Putamen (tissue), 1 donor: ENCODE measurements at places on chromosomes 5 and 9.
A peak's percentile ranks its signal among the peaks of the same experiment; 100 is the strongest.

DNA sequence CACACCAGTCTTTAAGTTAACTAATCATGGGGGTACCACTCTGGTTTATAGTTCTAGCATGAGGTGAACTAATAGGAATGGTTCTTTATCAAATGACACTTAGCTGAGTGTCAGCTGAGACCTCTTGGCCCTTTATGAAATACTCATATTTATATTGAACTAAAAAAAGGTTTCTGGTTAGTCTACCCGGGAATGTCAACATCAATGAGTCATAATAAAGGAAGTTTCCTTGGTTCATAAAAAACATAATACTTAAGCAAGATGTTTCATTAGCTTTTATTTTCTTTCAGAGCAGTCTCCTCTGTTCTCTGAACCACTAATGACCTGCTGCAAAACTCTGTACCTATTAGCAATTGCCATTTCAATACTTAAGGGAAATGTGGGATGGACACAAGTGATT is 13.7 kb downstream of the DAB2 start:
- no peak for DNase-seq

DNA sequence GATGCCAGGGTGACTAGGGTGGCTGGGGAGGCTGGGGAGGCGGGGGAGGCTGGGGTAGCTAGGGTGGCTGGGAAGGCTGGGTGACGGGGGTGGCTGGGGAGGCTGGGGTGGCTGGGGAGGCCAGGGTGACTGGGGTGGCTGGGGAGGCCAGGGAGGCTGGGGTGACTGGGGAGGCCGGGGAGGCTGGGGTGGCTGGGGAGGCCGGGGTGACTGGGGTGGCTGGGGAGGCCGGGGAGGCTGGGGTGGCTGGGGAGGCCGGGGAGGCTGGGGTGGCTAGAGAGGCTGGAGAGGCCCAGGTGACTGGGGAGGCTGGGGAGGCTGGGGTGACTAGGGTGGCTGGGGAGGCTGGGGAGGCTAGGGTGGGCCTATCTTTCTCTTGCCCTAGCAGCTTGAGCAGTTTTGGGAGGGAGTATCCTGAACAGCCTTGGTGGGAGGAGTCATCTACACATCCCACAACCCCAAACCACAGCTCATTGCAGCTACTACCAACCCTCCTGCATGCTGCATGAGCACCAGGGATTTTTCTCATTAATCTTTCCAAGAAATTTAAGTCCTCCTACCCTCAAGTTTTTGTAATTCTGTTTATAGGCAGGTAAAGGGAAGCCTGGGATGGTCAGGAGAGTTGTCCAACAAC is 203.2 kb upstream of the IRX1 start:
- DNase-seq: no peak

GRCh38 chr9:11735391-11735790 is 957.8 kb upstream of the TYRP1 start:
- DNase-seq: no peak

DNA sequence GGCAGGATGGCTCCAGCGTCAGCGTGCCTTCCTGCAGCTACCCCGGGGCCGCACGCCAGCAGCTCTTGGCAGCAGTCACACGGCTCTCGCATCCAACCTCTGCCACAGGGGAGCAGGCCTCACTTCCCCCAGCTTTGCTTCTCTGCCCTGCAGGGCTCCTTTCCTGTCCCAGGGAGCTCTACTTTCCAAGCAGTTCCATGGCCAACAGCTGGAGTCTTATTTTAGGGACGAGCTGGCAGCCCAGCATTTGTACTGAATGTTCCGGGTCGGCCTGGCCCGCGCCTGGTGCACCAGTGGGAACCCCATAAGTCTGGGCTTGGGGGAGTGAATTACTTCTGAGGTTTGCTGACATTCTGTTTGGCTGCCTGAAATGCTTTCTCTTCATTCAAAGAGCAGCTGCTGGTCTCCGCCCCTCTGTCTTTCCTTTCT is 34.6 kb downstream of the GADD45G start:
- DNase-seq: peak; percentile 45

DNA sequence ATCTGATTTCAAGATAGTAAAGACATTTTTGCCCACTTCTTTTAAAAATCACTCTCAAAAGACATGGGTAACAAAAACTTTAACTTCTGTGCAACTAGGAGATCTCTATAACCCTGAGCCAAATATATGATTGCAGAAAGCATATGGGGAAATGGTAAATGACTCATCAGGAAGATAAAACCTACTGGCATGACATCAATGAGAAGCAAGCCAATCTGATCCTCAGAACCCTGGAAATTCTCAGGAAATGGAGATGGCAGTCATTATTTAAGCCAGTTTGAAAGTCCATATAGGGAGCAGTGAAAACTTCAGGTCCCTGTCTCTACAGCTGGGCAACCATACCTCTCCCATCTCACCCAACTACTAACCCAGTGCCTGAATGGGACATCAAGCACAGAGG is 249.7 kb upstream of the NREP start:
- DNase-seq: no peak

DNA sequence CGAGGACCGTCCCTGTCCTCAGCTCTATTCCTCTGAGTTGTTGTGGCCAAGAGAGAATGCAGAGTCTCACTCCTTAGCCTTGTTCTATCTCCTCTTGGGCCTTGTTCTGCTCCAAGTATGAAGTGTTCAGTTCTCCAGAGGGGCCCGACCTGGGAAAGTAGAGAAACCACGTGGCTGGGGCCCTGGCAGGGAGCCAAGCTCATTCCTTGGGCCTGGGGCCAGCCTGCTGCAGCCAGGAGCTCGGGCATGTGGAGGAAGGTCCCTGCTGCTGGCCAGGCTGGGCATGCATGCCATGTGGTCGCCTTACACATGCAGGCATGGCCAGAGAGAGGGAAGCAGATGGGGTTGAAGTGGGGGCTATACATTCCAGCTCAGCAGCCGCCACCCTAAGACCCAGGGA is 60.7 kb downstream of the COL27A1 start:
- no peak for DNase-seq

DNA sequence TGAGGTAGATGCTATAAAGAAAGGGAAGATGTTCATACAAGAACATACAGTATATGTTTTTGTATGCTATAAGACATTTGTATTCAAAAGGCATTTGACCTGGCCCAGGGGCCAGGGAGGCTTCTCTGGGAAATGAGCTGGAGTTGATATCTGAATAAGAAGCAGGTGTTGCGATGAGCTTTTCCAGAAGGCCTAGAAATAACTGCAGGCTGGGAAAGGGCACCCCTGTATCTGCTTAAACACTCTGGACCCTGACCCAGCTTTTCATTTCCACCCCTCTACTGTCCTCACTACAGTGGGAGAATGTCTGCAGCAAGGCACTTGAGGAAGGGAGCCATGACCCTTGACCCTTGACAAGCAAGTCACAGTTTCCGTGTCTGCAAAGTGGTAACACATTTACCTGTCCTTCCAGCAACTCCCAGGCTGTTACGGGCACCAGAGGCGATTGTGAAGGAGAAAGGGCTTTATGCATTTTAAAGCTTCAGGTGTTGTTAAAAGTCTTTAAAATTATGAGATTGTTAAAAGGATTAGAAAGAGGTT is 88.2 kb upstream of the PANK3 start:
- DNase-seq: no peak

DNA sequence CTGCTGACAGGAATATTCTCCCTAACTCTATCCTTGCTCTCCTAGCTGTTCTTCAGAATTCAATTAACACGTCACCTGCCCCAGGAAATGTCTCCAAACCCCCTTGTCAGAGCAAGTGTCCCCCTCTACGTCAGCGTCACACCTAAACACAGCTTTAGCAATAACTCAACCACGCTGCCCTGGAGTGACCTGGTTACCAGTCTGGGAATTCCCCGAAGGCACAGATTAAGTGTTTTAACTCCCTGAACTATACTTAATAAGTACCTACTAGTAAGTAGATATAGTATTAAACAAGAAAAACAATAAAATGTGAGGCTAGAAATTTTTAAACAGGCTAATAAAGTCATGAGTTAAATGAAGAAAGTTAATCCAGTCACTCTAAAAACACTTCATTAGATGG is 78.4 kb downstream of the FANCC start:
- no peak for DNase-seq

DNA sequence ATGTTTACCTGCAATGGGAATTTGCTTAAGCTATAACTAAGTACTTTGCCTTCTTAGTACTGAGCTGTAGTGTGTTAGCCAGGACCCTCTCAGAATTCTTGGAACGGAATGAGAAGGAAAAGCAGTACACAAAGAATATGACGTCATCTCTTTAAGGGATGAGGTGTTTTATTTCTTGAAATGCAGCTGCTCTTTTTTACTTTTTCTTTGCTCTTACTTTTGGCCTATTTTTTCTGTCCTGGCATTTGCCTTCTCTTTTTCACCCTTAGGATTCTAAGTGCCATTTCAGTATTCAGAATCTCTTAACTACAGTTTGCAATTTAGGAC is 10.1 kb downstream of the KIF2A start:
- no peak for DNase-seq

GRCh38 chr5:95725937-95726810 is 5.0 kb upstream of the RHOBTB3 start:
- no peak for DNase-seq

DNA sequence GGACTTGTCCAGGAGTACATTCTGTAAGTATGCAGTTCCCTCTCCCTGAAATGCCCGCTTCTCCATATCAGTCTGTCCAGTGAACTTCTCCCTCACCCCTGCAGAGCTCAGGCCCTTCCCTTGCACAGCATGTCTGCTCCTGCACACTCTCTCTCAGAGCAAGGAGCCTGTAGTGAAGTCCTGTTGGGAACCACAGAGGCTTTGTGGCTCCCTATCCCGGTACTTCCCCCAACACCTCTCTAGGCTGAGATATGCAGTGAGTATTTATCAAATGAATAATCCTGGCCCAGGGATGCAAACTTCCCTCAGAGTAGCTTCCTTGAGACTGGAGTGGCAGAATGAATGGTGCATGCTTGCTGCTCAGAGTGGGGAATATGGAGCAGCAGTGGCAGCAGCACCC is 48.8 kb downstream of the POC5 start:
- no peak for DNase-seq

- no peak for DNase-seq
Measured at GRCh38 chr9:114981063-114981462, 50.7 kb upstream of the TNFSF8 start.
